ENCODE measurements at places on chromosomes 6 and 20. TPM values are rescaled to one million over a fixed set of nuclear protein-coding genes. Genes with fewer than 3 reads are reported as not detected.

Gene SLC4A11
- total RNA-seq, result 0.70 TPM

Gene TBXT
- total RNA-seq, result not detected

Gene PREX1
- 20.1 TPM for total RNA-seq

Gene UST
- total RNA-seq, result 3.0 TPM

Gene GGTLC1
- total RNA-seq, result not detected

Gene SLC23A2
- total RNA-seq, result 4.2 TPM

Gene CHRNA4
- not detected for total RNA-seq

- no peak overlapping the region for H3K27ac ChIP-seq
- H3K4me1 ChIP-seq, result no peaks in the 10 kb centered on the region
- H3K36me3 ChIP-seq, result no peaks in the 10 kb centered on the region
Measured at GRCh38 chr20:50605136-50605535, 86.2 kb downstream of the RIPOR3 start.

DNA sequence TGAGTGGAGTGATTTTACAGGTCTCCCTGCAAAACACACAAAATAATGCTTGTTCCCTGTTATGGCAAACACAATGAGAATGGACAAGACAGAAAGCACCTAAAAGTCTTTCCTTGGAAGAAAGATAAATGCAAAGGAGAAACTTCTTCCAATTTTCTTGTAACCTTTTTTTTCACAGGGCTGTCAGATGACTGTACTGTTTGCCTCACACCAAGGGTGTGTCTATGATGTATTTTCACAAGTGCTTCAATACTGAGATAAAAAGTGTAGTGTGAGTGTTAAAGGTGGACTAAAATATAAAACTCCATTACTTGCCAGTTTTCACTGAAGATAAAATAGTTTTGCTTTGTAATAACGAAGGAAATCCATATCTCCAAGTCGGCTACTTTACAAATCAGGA lies 194.5 kb downstream of the CENPW start:
- no peaks in the 10 kb centered on the region for H3K27me3 ChIP-seq
- H3K4me1 ChIP-seq, result no peaks in the 10 kb centered on the region
- no peaks in the 10 kb centered on the region for H3K36me3 ChIP-seq

- H3K4me3 ChIP-seq, result peak overlapping the region; percentile 90
- no peaks in the 10 kb centered on the region for H3K27me3 ChIP-seq
- DNase-seq, result no peak
- peak overlapping the region; percentile 90 for H3K27ac ChIP-seq
- peaks cover 2% of the 10 kb centered on the region for H3K4me1 ChIP-seq
Measured at GRCh38 chr6:24667378-24667803, 514 bp downstream of the ACOT13 start.

- H3K27ac ChIP-seq, result peak overlapping the region; percentile 15
- no peak for DNase-seq
- H3K36me3 ChIP-seq, result no peaks in the 10 kb centered on the region
- no peak overlapping the region for H3K4me3 ChIP-seq
Measured at GRCh38 chr6:158283304-158283980, 28.8 kb upstream of the TULP4 start.

DNA sequence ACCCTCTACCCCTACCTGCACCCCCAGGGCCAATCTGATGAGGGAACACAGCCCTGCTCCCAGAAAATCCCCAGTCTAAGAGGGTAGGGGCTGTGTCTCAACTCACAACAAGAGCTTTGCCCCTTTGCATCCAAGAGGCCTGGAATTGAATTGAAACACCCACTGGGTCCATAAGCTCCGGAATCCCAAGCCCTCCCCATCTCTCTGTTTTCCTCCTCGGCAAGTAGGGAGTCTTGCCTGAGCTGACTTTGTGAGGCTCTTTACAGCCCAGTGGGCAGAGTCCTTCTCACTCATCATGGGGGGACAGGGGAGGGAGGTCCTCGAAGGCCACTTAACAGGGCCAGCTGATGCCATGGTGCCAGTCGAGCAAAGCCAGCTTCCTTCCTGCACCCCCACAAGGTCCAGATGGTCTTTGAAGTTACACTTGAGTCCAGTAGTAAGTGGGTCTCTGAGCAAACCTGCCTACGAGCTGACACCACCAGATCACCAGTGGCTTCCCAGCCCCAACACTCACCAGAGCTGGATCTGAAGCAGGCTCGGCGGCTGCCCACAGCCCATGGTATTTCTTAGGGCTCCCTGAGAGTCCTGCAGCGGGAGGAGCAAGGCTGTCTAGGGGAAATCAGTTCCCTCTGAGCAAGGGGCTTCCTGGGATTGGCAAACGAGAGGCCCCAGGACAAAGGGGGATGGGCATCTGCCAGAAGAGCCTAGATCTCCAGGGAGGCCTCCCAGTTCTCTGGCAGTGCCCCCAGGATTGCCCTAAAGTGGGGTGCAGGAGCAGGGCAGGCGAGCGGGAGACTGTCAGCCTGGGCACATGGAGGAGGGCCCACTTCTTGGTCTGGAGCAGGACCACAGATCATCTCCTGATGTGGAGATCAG lies 144.5 kb downstream of the VEGFA start:
- no peak overlapping the region for H3K4me3 ChIP-seq
- no peak for DNase-seq
- no peaks in the 10 kb centered on the region for H3K36me3 ChIP-seq

DNA sequence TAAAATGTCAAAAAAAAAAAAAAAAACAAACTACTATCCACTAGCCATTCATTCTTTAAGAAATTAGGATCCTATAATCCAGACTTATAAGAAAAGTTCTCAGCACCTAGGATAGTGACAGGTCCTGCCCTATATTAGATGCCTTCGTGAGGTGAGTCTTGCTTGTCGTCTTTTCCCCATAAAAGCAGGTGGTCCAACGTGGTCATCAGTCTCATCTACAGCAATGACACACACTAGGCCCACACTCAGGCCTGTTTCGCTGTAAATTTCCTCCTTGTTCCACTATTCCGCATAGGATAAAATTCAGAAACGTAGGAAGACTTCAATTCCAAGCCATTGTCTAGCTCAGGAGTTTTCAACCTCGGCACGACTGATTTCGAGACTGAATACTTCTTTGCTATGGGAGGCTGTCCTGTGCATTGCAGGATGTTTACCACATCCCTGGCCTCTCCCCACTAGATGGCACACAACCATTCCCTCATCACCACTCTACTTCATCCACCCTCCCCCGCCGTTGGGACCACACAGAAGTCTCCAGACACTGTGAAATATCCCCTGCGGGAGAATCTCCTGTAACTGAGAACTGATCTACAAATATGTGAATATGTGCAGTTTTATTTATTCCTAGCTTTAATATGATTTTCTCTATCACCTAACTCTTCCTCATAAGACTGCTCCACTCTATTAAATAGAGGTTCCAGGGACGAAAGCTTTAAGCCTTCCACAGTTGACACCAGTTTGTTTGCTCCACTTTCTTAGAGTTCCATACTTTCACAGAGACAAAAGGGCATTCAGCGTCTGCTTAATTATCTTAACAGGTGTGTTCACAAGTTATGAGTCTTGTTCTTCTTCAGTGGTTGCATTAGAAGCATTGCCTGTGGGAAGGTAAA lies 346.3 kb downstream of the BMP2 start:
- no peaks in the 10 kb centered on the region for H3K27me3 ChIP-seq
- H3K4me3 ChIP-seq, result no peak overlapping the region
- no peaks in the 10 kb centered on the region for H3K36me3 ChIP-seq
- H3K27ac ChIP-seq, result no peak overlapping the region

- H3K4me3 ChIP-seq, result no peak overlapping the region
- H3K27me3 ChIP-seq, result no peaks in the 10 kb centered on the region
- no peaks in the 10 kb centered on the region for H3K4me1 ChIP-seq
- no peaks in the 10 kb centered on the region for H3K36me3 ChIP-seq
- DNase-seq, result no peak
Measured at GRCh38 chr6:152858141-152858540, 107.5 kb downstream of the VIP start.

DNA sequence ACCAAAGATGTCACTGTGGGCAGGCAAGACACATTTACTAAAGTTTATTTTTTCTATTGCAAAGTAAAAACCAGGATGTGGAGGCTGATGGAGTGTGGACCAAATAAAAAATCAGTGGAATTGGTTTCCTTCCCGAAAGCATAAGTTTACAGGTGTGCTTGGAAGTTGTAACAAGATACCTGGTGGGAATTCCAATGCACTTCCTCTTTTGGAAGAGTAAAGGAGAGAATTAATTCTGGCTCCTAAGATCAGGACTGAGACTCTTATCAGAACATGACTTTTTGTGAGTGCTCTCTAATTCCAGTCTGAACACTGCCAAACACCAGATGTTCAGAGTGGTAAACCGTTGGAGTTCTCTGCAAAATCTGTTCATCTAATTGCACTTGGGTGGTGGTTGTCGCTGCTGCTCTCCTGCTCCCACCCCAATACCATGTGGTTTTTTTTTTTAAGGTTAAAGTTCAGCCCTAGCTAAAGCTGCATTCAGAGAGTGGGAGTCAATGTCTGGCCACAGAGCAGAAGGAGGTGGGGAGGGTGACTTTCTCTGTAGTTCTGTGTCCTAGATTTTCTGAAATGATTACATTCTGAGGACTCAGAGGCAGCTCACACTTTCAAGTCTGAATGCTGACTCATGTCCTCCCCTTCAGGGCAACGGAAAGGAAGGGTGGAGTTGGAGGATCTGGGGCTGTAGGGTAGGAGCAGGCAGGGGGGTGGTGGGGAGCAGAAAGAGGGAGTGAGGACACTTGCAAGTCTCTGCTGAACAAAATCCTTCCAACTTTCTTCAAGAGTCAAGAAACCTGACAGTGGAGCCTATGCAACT lies 275.8 kb upstream of the PRDM1 start:
- H3K27ac ChIP-seq, result peak overlapping the region; percentile 27
- peaks cover 6% of the 10 kb centered on the region for H3K4me1 ChIP-seq
- H3K36me3 ChIP-seq, result no peaks in the 10 kb centered on the region

DNA sequence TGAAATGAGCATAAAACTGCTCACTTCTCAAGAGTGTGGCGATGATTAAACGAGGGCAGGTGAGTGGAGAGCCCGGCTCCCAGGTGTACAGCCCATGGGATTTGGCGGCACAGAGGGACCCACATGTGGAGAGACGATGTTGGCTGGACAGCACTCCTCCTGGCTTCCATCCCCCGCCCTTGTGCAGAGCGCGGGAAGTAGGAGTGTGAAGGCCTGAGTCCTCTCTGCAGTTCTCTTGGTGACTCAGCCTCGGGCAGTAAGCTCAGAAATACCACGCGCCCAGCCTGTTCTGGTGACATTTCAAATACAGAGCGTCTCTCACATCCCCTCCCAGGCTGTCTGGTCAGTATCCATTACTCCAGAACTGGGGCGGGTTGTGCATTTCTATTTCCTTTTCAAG lies 94.2 kb upstream of the SRSF6 start:
- H3K27ac ChIP-seq, result no peak overlapping the region
- DNase-seq, result no peak
- no peak overlapping the region for H3K4me3 ChIP-seq
- H3K27me3 ChIP-seq, result no peaks in the 10 kb centered on the region
- no peaks in the 10 kb centered on the region for H3K4me1 ChIP-seq

DNA sequence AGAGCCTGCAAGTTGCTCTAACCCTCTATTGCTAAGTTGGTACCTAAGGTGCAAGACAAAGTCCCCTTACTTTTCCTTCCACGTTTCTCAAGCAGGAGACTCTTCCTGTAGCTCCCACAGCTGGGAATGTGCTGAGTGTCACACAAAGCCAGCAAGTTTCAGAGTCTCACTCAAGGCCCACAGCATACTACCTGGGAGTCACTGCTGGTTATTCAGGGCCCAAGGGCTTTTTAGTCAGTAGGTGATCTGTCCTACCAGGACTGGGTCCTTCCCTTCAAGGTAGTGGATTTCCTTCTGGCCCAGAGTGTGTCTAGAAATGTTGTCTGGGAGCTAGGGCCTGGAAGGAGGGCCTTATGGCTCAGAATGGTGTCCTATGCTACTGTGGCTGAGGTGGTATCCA lies 261.9 kb upstream of the CITED2 start:
- H3K27me3 ChIP-seq, result no peaks in the 10 kb centered on the region
- no peaks in the 10 kb centered on the region for H3K4me1 ChIP-seq
- no peak for DNase-seq
- H3K36me3 ChIP-seq, result no peaks in the 10 kb centered on the region
- H3K4me3 ChIP-seq, result no peak overlapping the region
- no peak overlapping the region for H3K27ac ChIP-seq

DNA sequence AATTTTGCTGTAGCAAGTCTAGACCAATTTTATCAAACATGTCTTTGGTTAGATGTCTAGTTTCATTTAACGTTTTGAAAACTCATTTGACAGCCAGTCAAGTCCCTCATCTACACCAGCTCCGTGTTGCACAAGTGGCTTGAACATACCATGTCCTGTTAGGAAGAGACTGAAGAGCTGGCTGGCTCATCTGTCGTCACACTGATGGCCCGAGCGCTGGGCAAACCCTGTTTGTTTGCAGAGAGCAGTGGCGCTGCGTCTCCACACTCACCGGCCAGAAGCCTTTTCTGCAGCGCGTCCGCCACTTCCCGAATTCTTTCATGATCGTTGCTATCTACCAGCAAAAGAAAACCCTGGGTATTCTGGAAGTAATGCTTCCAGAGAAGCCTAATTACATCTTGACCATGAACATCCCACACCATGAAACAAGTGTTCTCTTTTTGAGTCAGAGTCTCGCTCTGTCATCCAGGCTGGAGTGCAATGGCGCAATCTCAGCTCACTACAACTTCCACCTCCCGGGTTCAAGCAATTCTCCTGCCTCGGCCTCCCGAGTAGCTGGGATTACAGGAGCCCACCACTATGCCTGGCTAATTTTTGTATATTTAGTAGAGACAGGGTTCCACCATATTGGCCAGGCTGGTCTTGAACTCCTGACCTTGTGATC lies 10.7 kb upstream of the TCFL5 start:
- peaks cover 19% of the 10 kb centered on the region for H3K4me1 ChIP-seq
- H3K27ac ChIP-seq, result no peak overlapping the region
- no peak for DNase-seq
- H3K27me3 ChIP-seq, result no peaks in the 10 kb centered on the region
- H3K36me3 ChIP-seq, result no peaks in the 10 kb centered on the region

DNA sequence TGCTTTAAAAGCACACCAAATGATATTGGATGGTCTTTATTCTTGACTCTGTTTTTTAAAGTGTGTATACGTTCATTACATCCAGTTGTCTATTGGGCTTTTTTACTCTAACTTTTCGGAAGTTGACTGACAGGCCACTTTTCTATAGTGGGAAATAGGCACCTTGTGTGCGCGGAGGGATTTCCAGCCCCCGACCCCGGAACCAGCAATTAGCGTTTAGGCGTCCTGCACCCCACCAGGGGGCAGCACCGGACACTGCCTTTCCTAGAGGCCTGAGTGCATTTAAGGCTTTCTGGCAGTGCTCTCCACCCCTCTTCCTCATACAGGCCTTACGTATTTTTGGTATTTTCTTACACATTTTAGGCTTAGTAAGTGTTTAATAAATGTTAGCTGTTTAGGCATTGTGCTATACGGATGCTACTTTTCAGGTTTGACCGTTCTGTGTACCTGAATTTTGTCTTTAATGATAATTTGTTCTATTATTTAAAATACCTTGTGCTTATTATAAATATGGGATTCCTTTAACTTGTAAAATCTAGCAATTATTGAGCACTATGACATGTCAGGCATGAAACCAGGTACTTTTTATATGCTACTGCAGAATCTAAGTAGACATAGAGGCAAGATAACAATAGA lies 231.8 kb downstream of the BCKDHB start:
- no peaks in the 10 kb centered on the region for H3K4me1 ChIP-seq
- no peak overlapping the region for H3K27ac ChIP-seq
- H3K4me3 ChIP-seq, result no peak overlapping the region
- no peaks in the 10 kb centered on the region for H3K27me3 ChIP-seq

Measured in Peyer's patch (tissue), 4 donors.